Smooth muscle cell of the pulmonary artery (primary cell): ENCODE measurements at places on chromosomes 1 and 21. TPM values are rescaled to one million over a fixed set of nuclear protein-coding genes. Genes with fewer than 3 reads are reported as not detected.

The ZNF683 gene
- total RNA-seq: not detected in 2 replicates

The LENEP gene
- 0.33 TPM in 1 of 2 replicates, not detected in the other for total RNA-seq

The KLF17 gene
- total RNA-seq: 0.13 TPM in 2 replicates

The KHDC4 gene
- 20.3 and 25.9 TPM in 2 replicates for total RNA-seq

The LEFTY1 gene
- total RNA-seq: 0.13 TPM in 1 of 2 replicates, not detected in the other

The RNF186 gene
- not detected in 2 replicates for total RNA-seq
